ENCODE measurements at places on chromosomes 5 and 9.
A peak's percentile ranks its signal among the peaks of the same experiment; 100 is the strongest.

DNA sequence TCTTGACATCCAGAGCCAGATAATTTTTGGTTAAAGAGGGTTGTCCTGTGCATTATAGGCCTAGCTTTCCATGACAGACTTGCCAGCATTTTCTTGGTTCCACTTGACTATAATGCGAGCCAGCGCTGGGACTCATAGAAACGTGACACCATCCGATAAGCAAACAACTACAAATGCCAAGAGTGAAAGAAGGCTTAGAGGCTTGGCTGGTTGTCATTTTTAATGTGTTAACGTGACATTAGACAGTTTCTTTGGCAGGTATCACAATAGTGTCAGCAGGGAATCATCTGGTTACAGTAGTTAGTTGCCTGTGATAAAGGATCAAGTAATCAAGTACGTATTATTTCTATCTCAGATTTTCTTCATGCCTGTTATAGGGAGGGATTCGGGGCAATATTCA is 20.0 kb upstream of the LIFR start:
- DNase-seq: peak; percentile 32

DNA sequence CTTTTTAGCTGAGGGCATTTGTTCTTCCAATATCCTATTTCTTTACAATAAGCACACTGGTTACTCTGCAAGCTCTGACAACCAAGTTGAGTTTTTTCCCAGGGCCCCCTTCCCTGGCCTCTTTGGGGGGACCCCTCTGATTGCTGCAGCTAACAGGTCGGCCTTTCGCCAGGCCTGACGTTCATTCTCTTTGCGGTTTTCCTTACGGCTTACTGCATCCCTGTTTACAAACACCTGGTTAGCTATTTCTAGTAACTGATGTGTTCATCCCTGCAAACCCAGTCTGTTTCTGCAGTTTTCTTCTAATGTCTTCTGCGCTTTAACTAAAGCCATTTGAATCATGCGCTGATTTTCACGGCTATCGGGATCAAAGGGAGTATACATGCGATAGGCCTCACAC is 37.5 kb upstream of the PPP1R26 start:
- DNase-seq: no peak

DNA sequence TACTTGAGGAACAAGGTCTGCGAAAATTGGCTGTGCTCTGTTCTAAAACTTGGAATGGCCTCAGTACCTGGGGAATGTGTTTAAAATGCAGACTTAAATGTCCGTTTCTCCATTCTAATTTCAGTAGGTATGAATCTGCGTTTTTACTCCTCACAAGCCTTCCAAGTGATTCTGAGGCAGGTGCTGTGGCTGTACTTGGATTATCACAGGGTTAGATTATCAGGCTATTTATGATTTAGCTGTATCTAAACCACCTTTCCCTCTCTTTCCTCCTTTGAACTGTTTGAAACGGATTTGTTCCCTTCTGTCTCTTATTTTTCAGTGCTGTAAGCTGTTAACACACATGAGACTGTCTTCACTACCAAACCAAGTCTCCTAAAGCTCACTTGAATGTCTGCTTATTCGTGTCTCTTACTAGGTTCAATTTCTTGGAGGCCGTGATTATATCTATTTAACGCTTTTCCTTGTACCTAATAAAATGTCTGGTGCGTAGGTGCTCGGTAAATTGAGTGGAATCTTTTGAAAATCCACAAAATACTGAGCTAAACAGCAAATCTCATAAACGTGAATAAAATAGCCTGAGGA is 714 bp upstream of the CETN3 start:
- DNase-seq: no peak

DNA sequence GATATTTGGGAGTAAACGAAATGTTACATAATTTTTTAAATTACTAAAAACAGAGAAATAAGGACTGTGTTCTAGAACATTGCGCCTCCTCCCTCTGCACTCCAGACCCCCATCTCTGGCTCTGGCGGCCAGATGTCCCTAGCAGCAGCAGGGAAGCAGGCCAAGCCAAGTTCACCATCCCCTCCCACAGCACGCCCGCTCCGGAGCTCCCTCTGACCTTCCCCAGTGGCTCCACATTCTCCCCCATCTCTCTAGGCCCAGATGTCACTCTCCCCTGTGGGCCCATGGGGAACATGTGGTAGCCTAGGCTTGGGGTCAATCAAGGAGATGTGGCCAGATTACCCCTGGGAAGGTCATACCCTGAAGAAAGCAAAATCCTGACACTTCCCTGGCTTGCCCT is 6.3 kb upstream of the WNK2 start:
- no peak for DNase-seq

DNA sequence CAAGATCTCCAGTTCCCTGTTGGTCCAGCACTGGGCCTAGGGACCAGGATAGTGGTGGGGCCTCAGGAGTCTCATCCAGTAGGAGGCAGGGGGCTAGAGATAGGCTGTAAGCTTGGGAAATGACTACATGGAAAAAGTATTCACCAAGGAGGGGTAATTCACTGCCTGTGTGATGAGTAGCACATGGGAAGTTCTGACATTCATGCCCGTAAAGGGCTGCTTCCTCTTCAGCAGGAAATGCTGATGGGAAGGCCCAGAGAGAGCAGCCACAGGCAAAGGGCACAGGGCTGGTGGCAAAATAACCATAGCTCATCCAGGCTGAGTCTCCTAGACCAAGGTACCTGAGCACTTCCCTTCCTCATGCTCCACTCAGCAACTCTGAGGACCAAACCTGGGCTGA is 23.1 kb upstream of the FRRS1L start:
- DNase-seq: no peak

DNA sequence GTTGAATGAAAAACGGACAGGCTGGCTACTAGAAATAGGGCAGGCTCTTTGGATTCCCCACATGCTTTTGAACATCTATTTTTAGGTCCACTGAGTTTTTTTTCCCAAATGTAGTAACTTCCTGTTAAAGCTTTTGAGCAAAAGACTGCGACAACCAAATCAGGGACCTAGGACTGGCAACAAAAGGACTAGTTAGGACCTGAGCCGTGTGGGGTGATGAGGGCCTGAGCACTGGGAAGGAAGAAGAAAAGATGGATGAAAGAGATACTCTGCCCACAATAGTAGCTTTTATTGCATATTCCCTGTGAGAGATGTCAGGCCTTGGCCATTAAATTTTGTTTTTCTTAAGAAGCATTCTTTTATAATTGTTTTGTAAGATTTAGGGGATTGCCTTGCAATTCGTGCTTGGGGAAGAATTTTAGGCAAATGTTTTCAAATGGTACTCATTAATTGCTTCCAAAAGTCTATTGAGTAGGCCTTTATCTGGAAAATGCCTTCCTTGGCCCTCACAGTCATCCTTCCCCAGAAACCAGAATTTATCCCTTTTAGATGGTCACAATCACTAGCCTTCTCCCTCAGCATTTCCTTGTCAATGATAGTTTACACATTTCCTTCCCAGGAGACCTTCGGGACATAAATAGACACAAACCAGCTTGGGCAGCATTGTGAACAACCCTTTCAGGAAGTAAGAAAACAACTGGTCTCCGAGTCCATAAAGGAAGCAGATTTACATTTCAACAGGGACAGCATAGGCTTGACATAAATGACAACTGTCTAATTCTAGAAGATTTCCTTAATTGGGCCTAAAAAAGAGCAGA is 166.5 kb downstream of the RMI1 start:
- DNase-seq: no peak

- DNase-seq: no peak
These were observed 172.1 kb downstream of the SNX18 start for GRCh38 chr5:54689411-54690251.

- no peak for DNase-seq
These were observed 132.3 kb upstream of the ELL2 start for GRCh38 chr5:96093890-96094381.

- no peak for DNase-seq
These were observed 43.7 kb downstream of the ZNF366 start for GRCh38 chr5:72463449-72464052.

DNA sequence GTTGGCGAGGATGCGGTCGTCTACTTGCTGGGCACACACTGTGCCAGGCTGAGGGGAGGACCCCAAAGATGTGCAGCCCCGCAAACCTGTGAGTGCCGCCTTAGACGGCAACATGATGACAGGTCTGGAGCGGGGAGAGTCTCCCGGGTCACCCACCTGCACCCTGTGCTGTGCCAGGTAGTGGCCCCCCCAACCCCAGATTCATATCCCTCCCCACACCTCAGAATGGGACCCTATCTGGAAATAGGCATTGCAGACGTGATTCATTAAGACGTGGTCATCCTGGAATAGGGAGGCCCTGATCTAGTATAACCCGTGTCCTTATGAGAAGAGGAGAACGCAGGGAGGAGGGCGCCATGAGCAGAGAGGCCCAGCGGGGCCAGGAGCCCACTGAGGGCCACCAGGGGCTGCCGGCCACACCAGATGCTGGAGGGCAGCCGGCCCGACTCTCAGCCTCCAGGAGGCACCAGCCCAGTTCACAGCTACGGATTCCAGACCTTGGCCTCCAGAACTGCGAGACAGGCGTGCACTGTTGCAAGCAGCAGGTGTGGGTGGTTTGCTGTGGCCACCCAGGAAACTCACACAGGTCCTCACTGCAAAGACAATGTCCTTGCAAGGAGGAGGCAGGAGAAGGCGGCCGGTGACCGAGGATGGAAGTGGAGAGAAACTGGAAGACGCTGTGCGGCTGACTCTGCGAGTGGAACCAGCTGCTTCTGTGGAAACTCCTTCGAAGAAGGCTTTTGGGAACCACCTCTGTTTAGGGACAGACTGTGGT is 131.9 kb upstream of the LPCAT1 start:
- DNase-seq: no peak

- no peak for DNase-seq
These were observed 47.3 kb downstream of the TGFBI start for GRCh38 chr5:136076067-136076466.

DNA sequence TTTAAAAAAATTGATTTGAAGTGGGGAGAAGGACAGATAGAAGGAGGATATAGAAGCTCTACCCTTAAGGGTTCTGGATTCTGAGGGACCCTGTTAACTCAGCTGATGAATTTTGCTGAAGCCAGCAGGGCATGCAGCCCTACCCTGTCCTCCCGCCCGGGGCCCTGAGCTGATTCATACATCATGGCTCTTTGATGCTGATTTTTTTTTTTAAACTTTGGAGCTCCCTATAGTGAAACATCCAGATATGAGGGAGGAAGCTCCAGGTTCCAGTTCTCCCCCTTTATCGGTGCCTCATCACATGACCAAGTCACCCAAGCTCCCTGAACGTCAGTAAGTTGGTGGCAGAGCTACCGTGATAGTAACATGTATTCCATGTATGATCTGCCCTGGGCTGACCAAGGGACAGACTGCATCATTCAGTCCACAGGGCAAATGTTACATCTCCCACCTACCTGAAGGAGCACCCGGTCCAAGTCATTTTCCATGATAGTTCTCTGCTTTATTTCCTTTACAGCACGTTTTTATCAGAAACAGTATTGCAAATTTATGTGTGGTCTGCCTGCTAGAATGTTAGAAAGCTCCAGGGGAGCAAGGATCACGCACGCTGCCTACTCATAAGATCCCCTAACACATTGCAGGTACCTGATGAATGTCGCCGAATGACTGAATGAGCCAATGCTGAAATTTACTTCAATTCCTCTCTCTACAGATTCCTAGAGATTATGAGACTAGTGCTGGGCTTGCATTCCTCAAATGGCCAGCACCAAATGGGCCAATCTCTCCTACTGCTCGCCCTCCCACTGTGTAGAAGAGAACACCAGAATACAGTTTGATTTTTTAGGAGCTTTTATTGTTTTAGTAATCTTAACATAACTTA is 25.9 kb downstream of the SPARC start:
- DNase-seq: no peak

GRCh38 chr9:109414125-109414785 is 83.9 kb downstream of the PTPN3 start:
- DNase-seq: no peak

DNA sequence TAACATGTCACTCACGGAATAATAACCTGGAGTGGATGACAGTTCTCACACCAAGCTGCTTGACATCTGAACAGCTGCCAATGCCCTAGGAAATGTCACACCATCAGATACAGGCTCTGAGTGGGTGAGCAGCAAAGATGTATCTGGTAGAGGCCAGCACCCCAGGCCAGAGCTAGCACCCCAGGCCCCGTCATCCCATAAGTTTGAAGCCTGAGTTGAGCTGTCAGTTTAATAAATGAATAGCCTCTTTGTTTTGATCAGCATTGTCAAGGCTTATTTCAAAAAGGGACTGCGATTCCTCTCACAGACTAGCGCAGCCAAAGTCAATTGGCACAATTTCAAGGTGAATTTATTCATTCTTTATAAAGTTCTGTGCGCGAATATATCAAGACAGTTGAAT is 1327.1 kb downstream of the MAT2B start:
- no peak for DNase-seq

DNA sequence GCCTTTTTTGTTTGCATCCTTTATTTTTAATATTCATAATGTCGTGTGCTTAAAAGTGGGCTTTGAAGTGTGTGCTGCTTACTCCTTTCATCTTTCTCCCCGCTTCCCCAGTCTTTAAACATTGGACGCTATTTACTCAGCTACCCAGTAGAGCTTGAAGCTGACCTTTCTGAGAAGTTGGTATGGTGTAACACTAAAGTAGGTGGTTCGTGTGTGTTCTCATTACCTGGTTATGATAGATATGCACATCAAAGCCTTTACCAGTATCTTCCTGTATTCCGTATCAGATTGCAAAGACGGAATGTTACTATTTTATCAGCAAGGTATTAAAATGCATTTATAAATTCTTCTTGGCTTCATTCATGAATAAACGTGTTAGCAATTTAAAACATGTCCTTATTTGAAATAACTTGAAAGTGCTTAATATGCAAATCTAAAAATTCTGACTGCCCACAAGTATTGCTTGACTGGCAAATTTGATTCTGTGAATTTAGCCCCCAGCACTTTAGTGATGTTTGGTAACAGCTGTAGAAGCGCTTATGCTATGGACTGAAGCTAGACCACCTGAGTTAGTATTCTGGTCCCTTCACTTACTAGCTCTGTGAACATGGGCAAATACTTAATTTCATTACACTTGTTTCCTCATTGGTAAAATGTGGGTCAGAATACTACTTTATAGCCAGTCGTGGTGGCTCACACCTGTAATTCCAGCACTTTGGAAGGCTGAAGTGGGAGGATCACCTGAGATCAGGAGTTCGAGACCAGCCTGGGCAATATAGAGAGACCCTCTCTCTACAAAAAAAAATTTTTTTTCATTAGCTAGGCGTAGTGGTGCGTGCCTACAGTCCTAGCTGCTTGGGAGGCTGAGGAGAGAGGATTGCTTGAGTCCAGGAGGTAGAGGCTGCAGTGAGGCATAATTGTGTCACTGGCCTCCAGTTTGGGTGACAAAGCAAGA is 1.7 kb downstream of the RRAGA start:
- DNase-seq: no peak

DNA sequence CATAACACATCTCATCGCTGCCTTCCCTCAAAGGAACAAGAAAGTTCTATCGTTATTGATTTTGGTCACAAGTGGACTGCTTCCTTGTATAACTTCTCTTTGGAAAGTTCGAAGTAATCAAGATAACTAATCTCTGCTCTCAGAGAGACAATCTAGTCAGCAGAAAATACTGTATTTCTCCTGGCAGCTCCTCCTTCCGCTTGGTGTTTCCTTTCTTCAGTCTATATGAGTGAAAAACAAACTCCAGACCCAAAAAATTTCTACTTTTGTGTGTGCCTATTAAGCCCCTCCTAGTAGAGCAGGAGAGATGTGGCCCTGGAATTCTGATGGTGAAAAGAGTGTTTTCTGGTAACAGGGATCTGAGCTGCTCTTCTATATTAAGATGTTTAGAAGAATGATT is 24.5 kb downstream of the OSTF1 start:
- DNase-seq: no peak
